ENCODE measurements at places on chromosomes 16 and 17.

GRCh38 chr16:55056585-55057401, 126.1 kb downstream of the IRX5 start:
- DNase-seq, result no peak

- DNase-seq, result no peak
Measured at GRCh38 chr17:77483128-77483598, 342.4 kb downstream of the SEC14L1 start.

DNA sequence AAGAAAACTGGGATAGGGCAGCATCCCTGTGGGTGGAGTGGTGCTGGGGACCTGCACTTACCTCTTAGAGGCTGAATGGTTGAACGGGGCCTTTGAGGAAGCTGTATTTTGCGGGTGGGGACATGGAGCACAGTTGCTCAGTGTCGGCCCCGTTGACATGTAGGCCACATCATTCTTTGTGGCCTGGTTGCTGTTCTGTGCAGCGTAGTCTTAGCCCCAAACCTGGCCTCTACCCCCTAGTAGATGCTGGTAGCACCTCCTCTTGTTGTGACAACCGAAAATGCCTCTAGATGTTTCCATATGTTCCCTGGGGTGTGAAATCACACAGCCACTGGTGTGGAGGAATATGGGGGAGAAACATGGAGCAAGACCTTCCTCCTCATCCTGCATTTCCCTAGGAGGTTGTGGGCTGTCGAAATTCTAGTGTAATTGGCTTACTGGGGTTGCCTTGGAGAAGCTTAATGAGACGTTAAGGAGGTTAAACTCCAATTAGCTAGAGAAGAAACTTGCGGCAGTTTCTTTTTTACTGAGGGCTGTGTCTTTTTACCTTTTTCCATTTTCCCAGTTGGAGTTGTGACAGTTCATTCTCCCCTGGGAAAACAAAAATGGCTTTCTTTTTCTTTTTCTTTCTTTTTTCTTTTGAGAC, 9.4 kb downstream of the ABCC1 start:
- no peak for DNase-seq

DNA sequence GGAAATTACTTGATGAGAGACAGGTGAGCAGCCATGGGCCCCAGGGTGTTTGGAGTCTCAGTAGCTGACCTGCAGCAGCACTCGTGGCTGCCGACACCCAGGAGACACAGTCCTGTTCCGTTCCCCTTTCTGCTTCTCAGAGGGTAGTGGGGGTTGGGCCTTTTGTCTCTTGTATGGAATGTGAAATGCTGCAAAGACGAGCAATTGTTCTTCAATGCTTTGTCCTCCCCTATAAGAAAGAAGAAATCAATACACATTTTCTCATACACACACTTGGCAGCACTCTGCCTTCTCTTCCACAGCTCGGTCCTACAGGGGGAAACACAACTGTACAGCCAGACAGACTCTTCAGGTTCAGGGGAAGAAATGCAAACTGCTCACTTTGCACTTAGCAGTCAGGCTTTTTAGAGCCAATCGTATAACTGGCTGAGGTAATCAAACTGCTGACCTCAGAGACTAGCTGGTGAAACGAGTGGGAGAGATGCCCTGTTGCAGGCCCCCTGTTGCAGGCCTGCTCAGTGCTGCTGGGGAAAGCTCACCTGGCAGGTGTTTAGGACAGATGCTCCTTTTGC, 96.7 kb downstream of the AATF start:
- DNase-seq, result no peak

DNA sequence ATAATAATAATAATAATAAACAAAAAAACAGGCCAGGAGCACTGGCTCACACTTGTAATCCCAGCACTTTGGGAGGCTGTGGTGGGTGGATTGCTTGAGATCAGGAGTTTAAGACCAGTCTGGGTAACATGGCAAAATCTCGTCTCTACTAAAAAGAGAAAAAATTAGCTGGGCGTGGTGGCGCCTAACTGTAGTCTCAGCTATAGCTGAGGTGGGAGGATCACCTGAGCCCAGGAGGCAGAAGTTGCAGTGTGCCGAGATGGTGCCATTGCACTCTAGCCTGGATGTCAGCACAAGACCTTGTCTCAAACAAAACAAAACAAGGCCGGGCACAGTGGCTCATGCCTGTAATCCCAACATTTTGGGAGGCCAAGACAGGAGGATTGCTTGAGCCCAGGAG, 18.7 kb upstream of the ATP6V0C start:
- DNase-seq, result no peak

DNA sequence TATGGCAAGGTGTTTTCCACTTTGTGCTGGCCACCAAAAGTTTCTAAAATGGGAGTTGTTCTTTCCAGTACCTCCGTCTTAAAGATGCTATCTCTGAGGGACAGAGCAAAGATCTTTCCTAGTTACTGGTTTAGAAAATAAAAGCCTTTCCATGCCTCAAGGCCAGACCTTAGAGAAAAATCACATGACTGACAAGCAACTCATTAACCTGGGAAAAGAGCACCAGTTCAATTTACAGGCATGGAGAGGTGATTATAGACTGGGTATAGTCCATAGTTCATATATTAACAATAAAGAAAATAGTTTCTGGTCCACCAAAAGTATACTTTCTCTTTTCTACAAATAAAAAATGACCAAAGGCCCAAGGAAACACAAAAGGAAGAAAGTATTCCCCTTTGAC, 230.7 kb downstream of the TOX3 start:
- DNase-seq, result no peak

GRCh38 chr16:49460786-49461470, 87.3 kb downstream of the C16orf78 start:
- no peak for DNase-seq

DNA sequence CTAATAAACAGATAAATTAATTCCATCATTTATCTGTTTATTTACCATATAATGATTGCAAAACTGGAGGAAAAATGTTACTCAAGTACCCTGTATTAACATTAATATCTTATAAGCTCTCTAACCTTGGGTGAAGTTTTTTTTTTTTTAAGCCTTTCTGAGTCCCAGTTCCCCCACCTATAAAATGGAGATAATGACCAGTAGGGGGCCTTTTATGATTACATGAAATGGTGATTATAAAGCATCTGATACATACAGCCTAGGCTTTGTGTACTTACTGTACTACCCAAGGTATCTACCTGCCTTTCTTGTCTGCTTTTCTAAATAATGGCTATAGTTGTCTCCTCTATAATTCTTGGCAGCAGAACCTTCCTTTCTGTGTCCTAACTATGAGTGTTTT, 22.6 kb downstream of the LRRC36 start:
- DNase-seq, result no peak

DNA sequence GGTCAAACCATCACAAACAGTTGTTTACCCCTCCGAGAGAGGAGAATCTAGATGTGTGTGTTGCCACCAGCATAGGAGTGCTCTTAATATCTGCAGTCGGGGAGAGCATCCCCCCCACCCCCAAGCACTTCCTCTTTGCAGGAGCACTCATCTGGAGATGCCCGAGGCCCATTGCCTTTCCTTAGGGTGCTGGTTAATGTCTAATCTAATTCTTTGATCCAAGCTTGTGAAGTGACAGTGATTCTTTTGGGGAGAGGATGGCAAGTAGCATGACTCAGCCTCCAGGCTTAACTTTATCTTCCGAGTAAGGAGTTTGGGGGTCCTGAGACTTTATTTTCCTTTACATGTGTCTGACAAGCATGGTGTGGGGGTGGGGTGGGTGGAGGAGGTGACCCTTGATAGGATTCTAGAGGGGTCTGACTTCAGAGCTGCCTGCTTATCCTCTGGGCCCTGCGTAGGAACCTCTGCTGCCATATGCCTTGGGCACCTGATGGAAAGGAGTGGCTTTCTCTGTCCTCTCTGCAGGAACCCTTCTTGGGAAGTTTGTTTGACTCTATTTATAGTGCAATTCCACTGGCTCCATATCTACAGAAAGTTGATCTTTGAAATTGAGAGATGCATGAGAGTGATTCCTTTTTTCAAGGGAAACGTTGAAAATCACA, 207.1 kb downstream of the SPECC1 start:
- no peak for DNase-seq

DNA sequence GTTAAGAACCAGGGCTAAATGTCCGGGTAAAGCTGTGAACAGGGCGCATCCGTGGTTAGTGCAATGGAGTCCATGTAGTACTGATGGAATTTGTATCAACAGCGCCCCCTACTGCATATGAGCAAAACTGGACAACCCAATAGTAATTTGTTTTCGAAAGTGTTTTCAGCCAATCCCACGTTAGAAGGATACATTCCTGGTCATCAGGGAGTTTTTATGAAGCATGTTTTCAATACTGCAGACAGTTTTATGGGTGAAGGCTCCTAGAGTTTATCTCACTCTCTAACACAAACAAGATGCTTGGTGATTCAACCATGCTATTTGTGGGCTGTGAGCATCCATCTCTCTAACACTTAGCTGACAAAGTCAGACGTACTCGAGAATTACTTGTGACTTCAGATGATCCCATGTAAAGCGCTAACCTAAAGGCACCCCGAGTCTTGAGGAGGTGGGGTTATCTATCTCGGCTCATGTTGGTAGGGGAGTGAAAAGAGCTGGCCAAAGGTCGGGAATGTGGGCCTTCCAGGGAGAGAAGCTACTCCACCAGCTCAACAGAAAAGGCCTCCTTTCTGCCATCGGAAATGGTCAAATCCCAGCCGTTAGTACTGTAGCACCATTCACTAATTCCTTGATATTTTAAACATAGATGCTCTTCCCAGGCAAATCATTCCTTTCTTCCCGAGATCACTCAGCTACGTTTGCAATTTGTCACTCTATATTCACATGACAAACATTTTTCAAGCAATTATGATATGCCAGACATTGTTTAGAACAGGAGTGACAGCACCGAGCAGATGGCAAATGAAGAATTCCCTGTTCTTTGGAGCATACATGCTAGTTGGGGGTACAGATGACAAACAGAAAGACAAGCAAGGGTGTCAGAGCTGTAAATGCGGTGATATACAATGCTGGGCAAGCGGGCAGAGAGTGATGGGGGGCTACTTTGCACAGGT, 46.9 kb upstream of the HNF1B start:
- no peak for DNase-seq

Data from stimulated activated CD4-positive, alpha-beta T cell treated with anti-CD3 and anti-CD28 coated beads, TNF-alpha, amount 100 ng/mL, for 4 hours (primary cell).